Psoas muscle (tissue), 8 donors: ENCODE measurements at places on chromosomes 2 and 18. TPM values are rescaled to one million over a fixed set of nuclear protein-coding genes. Genes with fewer than 3 reads are reported as not detected.

The MAPRE2 gene
- 57.3 TPM for polyA plus RNA-seq

The POU3F3 gene
- not detected for polyA plus RNA-seq

The AFF3 gene
- polyA plus RNA-seq, result 0.08 TPM

DNA sequence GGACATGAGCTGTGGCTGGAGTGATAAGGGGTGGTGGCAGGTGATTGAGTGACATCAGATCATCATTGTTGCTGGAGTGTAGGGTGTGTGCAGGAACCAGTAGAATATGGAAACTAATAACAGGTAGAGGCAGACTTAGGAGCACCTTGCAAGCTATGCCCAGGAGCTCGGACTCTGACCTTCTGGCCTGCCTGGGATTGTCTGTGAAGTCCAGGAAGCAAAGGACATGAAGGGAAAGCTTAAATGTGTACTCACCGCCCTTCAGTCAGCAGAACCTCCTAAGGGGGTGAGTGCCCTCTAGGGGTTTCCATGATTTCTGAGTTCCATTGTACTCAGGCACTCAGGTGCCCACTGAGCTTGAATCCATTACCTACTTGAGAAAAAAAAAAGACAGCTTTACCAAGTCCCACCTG lies 104.2 kb downstream of the CRIM1 start:
- no peak for DNase-seq

The SEPTIN2 gene
- 122 TPM for polyA plus RNA-seq

- DNase-seq, result no peak
These were observed 4.4 kb upstream of the USP40 start for GRCh38 chr2:233571001-233571400.
